ENCODE measurements at places on chromosomes 4 and X.

GRCh38 chrX:84724576-84724975, 222.3 kb upstream of the HDX start:
- no peak for DNase-seq

GRCh38 chrX:19739683-19740082, 147.7 kb downstream of the SH3KBP1 start:
- DNase-seq, result peak; percentile 70

- DNase-seq, result no peak
Measured at GRCh38 chr4:121126449-121127006, 37.6 kb downstream of the TNIP3 start.

DNA sequence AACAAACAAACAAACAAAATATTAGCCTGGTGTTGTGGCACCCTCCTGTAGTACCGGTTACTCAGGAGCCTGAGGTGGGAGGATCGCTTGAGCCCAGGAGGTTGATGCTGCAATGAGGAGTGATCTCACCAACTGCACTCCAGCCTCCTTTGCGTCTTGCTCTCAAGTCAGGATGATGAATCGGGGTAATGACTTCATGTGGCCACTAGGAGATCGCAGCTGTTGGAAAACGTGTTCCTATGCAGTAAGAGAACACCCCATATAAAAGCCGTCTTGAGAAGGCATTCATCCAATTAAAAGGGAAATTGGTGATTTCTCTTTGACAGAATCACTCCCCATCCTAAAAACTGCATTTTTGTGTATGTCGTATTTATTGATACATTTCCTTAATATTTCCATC, 6.9 kb downstream of the CCNB3 start:
- peak; percentile 2 for DNase-seq

DNA sequence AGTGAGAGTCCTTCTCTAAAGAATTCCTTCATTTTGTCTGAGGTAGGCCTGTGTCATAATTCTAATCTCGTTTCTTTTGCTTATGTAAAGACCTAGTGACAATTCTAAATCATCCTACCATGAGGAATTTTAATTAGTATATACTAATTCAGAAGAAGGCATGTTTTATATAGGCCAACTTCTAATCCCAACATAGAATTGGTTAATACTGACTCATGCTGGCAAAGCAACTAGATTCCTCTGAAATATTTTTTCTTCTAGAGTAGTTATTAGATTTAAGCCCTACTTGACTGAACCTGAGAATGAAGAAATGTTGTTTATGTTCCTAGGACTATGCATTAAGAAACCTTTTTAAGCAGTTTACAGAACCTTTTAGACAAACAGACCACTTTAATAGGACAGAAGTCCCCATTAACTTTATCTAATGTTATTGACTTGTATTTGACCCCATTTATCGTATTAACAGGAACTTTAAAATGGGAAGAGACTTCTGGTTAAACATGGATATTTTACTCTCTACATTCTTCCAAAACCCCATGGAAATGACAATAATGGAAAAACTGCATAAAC, 56.1 kb upstream of the EIF1AX start:
- no peak for DNase-seq

DNA sequence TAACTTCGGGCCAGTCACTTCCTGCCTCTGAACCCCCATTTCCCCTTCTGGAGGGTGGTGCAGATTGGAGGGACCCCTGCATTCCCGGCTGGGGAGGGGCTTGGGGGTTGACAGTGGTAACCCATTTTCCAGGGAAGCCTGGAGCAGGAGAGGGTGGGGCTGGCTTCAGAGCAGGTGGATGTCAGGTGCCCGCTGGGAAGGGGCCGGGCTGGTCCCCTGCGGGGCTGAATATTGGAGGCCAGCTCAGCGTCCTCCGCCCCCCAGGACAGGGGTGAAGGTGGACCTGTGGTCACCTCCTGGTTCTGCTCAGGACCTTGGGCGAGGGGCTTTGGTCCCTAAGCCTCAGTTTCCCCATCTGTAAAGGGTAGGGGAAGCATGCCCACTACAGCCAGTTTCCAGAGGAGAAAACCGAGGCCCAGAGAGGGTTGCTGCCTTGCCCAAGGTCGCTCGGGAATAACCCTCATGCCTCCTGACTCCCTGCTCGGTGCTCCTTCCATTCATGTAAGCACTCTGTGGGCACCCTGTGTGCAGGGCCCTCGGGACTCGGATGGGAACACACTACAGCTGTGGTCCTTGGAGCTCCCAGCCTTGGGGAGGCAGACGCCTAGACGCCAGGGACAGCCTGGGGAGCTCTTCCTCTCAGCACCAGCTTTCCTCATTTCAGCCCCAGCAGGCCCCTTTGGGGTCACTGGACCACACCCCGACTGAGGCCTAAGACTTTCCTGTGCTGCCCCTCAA, 683 bp downstream of the MAN2B2 start:
- no peak for DNase-seq

GRCh38 chr4:20428436-20429160, 176.9 kb downstream of the SLIT2 start:
- DNase-seq, result no peak

DNA sequence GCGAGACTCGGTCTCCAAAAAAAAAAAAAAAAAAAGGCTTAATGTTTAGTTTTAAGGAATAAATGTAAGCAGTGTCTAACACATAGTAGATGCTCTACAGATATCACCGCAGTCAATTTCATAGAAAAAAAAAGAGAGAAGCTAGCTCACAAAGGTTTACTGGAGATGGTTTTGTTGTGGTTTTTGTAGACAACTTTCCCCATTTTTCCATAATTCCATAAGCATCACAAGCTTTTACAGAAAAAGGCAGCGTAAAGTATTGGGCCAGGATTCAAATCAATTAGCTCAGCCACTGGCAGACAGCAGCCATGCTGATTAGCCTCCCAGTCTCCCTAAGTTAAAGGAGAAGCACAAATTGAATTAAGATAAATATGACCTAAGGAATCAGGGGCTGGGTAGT, 1.5 kb downstream of the GRSF1 start:
- DNase-seq, result no peak

DNA sequence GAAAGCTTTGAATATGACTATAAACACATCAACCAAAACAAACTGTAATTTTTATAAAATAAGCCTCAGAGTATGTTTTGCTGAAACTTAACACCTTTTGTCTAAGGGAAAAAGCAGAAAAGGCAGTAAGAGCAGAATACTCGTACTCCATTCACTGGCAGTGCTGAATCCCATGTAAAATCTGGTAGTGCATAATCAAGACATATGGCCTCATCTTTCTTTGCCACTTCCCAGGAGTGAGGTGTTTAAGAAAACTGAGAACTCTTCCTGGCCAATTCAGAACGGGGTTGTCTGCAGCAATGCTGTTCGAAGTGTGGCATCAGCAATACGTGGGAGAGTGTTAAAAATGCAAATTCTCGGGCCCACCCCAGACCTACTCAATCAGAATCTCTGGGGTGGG, 302.0 kb downstream of the PACRGL start:
- no peak for DNase-seq

GRCh38 chr4:141387299-141387698, 166.6 kb downstream of the ZNF330 start:
- no peak for DNase-seq

- no peak for DNase-seq
Measured at GRCh38 chr4:174805746-174806145, 23.3 kb downstream of the GLRA3 start.

GRCh38 chrX:118360429-118361125, 14.7 kb downstream of the WDR44 start:
- DNase-seq, result no peak

DNA sequence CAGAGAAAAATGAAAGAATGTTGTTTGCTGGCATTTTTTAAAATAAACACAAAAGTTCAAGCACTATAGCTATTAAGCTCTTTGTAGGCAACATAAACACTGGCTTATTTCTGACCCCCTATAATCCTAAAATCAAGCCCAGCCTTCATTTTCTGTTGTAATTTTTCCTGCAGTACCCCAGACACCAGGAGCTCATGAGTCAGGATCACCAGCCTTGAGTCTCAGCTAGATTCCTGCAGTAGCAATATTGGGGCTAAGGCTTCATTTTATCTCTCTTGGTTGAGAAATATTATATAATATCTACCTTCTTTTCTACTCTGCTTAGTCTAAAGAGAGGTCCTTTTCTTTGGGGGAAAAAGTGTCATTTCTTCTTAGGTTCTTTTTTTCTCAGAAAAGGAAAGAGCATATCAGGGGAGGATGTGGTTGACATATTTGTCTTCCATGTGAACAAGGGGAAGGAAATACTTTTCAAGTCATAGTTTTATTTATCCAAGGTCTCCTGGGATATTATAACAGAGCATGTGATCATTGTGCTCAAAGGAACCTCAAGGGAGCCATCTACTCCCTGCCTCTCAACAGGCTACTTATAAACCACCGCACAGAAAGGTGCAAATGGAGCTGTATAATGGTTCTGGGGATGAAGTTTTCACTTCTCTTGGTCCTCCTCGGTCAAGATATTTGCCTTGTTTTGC, 678.3 kb upstream of the NR3C2 start:
- DNase-seq, result no peak

DNA sequence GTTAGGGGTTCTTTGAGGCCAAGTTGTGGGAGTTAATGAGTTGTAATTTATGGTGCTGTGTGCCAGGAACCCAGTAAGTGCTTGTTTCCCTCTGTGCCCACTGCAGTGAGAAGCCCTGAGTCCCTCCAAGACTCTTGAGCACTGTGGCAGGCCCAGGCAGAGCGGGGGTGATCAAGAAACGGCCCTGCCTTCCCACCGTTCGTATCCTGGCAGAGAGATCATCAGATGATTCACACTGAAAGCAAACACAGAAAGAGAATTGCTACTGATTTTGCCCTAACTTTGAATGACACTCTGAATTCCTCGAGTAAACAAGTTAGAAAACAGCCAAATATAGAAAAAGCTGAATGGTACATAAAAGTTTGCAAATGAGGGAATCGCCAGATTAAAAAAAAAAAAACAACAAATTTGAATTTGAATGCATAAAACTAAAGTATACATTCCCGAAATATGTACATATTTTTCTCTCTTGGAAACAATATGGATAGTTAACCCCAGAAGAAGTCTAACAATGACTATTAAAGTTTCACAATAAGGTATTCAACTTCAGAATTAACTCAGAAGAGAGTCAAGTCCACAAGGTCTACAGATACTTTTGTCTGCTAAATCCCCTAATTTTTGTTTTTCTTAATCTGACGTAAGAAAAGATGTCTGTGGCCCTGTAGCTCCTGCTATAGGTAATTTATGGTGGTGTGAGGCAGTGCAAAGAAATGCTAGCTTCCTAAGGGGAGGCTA, 71.8 kb downstream of the AFAP1 start:
- DNase-seq, result no peak

DNA sequence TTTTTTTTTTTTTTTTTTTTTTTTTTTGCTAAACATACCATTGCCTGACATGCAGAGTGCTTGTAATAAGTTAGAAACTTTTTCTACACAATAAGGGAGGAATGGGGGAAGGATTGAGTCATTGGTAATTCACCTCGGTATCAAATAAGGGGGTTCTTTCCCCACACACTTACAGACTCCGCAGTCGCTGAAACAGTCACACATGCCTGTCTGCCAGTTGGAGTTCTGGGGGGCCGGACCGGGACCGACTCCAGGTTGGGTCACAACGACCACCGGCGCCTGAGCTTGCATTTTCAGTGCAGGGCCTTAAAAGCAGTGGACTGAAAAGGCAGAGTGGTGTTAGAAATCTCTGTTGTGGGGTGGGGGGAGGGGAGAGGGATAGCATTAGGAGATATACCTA, 6.9 kb downstream of the PLAC8 start:
- no peak for DNase-seq

GRCh38 chrX:57417827-57418226, 131.3 kb downstream of the FAAH2 start:
- DNase-seq, result no peak

GRCh38 chr4:162683659-162684370, 482.9 kb downstream of the NAF1 start:
- DNase-seq, result no peak

DNA sequence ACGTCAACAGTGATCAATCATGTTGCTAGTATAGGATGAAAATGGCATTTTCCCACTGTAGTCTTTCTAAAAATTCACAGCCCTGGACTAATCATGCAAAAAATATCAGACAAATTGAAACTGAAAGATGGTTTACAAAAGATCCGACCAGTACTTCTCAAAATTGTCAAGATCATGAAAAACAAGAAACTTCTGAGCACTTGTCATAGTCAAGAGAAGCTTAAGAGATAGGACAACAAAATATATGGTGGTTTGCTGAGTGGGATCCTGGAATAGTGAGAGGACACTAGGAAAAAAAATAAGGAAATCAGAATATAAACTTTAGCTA, 101.1 kb downstream of the NAA11 start:
- no peak for DNase-seq

GRCh38 chrX:150508018-150508417, 60.4 kb upstream of the MTM1 start:
- no peak for DNase-seq

DNA sequence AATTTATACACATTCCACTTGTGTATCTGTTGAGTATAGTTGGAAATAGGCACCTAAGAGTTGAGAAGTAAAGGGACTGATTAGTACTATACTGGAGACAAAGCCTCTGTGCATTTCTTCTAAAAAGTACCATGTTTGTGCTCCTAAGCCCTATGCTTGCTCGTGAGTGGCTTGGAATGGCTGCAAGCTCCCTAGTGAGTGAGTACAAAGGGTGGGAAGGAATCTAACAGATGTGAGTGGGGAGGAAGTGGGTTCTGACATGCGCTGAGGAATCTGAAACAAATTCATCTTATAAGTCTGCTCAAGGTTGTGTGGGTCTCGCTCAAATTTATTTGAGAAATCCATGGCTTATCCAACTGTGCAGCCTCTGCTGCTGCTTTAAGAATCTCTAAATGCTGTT, 13.3 kb downstream of the SPCS3 start:
- DNase-seq, result no peak

GRCh38 chr4:145829629-145830395, 108.8 kb downstream of the ZNF827 start:
- DNase-seq, result no peak

- DNase-seq, result no peak
Measured at GRCh38 chrX:151765026-151765425, 30.5 kb downstream of the CNGA2 start.

DNA sequence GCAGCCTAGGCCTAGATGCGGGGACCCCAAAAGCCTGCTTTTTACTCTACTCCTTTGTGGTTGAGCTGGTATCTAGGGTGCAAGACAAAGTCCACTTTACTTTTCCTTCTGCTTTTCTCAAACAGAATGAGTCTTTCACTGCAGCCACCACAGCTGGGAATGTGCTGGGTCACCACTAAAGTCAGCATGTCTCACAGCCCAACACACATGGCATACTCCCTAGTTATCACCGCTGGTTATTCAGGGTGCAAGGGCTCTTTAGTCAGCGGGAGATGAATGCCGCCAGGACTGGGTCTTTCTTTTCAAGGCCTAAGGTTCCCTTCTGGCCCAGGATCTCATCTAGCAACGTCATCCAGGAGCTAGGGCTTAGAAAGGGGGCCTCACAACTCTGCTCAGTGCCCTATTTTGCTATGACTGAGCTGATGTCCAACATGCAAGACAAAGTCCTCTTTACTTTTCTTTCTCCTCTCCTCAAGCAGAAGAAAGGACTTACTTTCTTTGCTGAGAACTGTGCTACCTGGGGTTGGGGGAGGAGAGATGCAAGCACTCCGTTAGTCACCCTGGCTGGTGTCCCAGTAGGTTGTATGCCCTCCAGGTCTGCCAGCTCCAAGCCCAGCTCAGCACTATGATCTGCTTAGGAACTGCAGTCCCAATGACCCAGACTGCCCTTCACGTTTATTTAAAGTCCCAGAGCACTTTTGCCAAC, 22.9 kb upstream of the STPG2 start:
- no peak for DNase-seq
